Right renal pelvis (tissue), 4 donors: ENCODE measurements at places on chromosomes 7 and 10. TPM values are rescaled to one million over a fixed set of nuclear protein-coding genes. Genes with fewer than 3 reads are reported as not detected.

DNA sequence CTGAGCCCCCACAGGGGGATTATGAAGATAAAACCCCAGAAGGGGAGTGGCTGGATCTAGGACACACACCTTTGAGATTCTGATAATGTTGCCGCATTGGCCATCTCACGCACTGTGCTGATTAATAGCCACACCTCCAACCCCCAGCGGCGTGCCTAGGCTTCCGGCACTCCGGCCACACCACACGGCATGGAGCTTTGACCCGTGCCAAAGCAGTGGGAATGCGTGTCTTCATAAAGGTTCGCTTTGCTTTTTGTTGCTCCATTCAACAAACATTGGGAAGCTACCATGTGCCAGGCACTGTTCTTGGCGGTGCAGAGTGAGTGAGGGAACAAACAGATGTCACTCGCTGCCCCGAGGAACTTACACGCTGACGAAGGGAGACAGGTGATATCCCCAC is 117.6 kb downstream of the TCERG1L start:
- no peak for DNase-seq

The SAMD9 gene
- polyA plus RNA-seq: 6.6 TPM

DNA sequence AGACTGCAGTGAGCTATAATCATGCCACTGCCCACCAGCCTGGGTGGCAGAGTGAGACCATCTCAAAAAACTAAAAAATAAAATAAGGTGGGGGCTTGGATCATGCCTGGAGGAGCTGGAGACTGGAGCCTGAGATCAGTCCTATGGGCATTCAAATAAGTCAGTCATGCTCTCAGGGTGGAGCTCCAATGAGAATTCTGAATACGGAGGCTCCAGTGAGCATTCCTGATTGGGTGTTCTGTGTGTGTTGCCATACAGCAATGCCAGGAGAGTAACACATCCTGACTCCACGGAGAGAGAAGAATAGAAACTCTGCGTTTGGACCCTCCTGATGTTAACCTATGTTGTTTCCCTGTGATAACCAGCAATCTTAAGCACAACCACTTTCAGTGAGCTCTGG is 16.0 kb downstream of the UBE2D4 start:
- DNase-seq: no peak

The AKR1E2 gene
- 7.6 TPM for polyA plus RNA-seq

- DNase-seq: no peak
These were observed 76.0 kb downstream of the TYW1B start for GRCh38 chr7:72751978-72752377.

GRCh38 chr10:4670737-4671136 is 155.3 kb upstream of the AKR1E2 start:
- DNase-seq: no peak

DNA sequence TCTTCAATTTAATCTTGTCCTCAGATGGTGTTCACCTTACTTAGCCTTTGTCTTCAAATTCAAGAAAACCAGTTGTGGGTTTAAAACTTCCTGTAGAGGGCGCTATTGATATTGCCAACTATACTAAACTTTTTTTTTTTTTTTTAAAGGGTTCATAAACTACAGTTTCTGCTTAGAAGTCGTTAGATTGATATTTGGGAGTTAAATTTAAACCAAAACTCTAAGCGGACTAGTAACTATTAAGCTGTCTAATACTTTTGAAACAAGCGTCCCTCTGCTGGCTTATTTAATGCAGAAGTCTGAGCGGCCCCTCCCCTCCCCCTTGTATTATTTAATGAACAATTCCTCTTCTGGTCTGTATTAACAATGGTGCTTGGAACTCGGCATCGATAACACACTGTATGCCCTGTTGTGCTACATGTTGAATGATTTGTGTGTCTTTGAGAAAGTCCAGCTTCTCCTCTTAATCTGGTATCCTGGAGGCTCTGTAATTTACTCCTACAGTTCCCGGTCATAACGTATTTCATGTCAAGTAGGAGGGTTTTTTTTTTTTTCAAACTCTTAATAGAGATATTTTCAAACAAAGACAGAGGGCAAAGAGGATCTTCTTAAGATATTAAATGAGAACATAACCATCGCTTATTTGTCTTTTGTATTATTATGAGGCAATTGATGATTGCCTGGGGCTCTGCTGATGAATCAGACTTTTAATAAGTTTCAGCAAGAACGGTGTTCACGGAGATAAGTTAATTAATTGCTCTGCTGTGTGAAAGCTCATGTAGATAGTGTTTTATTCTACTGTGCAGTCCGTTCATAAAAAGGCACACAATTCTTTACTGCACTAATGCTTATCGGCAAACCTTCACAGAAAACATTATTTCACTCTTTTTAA is 22.6 kb upstream of the CREB5 start:
- DNase-seq: no peak

The GIMAP1 gene
- 3.3 TPM for polyA plus RNA-seq

- no peak for DNase-seq
These were observed 86.8 kb downstream of the GPR158 start for GRCh38 chr10:25261558-25261957.

DNA sequence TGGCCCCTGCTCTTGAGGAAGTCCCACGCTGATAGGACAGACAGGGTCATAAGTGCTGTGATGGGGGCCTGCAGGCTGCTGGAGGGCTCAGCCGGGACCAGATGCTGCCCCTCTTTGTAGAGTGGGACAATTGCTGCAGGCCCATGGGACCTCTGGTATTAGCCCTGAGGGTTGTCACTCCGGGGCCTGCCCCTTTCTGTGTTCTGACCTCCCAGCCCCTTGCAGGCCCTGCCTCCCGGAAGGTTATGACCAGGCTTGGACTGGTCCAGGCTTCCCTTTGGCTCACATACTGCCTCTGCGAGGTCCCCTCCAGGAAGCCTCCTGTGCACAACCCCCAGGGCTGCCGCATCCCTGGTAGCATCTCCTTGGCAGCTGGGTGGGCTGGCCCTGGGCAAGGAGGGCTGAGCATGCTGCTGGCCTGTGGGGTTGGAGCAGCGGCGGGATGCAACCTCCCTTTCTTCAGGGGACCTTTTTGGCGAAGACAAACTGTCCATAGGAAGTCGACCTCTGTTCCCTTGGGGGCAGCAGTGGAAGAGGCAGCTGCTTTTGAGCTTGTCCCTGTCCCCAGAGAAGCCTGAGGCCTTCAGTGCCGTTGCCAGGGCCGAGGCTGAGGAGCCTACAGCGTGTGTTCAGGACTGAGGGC is 8.8 kb downstream of the LIMK1 start:
- DNase-seq: no peak

DNA sequence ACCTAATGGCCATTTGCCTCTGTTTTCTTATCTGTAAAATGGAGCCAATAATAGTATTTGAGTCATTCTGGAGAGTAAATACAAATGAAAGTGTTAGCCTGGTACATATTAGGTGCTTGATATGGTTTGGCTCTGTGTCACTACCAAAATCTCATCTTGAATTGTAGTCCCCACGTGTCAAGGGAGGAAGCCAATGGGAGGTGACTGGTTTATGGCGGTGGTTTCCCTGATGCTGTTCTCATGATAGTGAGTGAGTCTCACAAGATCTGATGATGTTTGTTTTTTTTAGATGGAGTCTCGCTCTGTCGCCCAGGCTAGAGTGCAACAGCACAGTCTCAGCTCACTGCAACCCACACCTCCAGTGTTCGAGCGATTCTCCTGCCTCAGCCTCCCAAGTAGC is 194.0 kb upstream of the SEMA3E start:
- no peak for DNase-seq

GRCh38 chr7:144513334-144513733 is 109.8 kb upstream of the NOBOX start:
- DNase-seq: no peak

DNA sequence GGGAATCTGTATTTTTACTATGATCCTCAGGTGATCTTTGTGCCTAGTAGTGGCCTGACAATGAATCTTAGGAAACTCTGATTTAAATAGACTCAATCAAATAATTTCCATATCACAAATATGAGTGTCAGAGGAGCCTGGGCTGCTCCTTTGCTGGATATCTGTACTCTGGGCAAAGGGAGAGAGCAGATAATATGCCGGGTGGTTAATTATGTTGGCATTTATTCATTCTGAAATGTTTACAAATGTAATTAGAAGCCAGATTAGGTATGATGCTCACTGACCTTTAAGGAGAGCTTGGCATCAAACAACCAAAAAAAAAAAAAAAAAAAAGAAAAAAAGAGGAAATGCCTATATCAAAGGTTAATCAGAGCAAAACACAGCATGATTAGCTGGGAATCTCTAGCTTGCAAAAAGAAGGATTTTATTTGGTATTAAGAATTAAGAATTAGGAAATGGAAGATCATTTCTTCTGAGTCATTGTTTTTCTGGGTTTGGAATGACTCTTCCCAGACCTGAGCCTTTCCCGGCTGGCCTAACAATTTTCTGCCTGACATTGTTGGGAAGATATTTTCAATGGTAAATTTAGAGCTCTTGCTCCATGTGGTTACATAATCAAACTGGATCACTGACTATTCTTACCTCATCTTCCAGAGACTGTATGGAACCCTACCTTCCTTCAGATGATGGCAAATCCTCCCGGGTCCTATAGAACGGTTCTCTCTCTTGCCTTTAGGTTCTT is 365.3 kb downstream of the REEP3 start:
- DNase-seq: no peak

DNA sequence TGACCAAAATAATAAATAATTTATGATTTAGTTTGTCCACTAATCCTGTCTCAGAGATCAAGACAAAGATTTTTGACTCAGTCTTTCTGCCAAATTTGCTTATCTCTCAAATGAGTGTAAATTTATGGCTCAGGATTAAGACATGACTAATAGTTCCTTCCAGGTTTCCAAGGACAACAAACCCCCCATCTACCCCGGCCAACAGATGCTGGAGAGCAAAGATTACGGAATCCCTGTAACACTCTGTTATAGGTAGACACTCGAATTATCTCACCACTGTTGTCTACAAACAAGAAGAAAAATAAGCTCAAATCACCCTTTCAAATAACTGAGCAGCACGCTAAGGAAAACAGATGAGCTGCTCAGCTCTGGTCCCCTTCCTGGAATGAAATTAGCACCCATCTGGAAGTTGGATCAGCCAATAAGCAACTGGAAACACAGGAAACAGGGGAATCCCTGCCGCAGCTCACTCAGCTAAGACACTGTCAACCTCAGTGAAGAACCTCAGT is 56.8 kb upstream of the SVIL start:
- no peak for DNase-seq

- no peak for DNase-seq
These were observed 148.5 kb upstream of the PITRM1 start for GRCh38 chr10:3321123-3321522.

The DDC gene
- polyA plus RNA-seq: 83.6 TPM

The OR6B1 gene
- not detected for polyA plus RNA-seq

The OPN4 gene
- polyA plus RNA-seq: not detected

GRCh38 chr10:129078346-129078745 is 388.7 kb upstream of the MGMT start:
- no peak for DNase-seq

DNA sequence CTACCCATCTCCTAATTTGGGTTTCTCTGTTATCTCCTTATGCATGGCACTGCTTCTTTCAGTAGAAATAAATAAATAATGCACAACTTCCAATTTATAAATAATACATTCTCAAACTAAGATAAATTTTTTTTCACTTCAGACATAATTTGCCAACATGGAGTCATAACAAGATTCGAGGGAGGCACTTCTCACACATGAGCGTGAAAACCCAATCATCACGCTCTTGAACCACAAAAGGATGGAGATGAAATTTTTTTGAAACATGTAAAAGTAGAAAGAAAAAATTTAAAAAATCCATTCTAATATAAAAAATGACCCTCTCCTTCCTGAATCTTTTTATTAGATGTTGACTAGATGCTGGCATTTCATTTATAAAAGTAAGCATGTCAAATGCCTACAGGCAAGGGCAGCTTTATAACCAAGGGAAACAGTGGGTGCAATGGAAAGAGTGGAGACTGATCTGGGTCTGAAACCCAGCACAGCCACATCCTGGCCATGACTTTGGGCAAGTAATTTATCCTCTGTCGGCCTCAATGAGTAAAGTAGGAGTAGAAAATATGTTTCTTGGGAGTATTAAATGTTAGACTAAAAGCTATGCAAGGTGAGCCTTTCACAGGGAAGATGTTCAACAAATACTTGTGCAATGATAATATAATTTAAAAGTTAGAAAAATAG is 185.0 kb downstream of the STK31 start:
- no peak for DNase-seq

The TAS2R3 gene
- 0.91 TPM for polyA plus RNA-seq

DNA sequence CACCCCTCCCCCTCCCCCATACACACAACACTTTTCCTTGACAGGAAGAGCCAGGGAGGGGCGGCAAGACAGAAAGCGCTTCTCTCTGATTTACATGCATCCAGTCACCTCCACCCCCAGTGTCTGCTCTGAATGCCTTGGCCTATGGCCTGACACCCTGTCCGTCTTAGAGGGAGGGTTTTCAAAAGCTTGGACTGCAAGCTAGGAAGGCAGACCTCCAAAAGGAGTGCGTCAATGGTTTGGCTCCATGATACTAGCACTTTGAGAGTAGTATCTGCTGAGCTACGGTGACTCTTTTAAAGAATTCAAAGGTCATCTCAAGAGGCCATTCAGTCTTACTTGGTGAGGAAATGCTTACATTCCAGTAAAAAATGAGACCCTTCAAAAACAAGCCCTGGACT is 20.3 kb upstream of the PAX2 start:
- DNase-seq: no peak

GRCh38 chr10:35570397-35570796 is 34.7 kb upstream of the GJD4 start:
- DNase-seq: no peak

The LIPF gene
- 0.18 TPM for polyA plus RNA-seq

The KIFBP gene
- polyA plus RNA-seq: 35.9 TPM

GRCh38 chr7:66304536-66304935 is 99.4 kb downstream of the TPST1 start:
- no peak for DNase-seq

GRCh38 chr10:26481914-26482550 is 43.9 kb downstream of the APBB1IP start:
- no peak for DNase-seq

- DNase-seq: no peak
These were observed 90.6 kb downstream of the CACNB2 start for GRCh38 chr10:18230794-18231193.

DNA sequence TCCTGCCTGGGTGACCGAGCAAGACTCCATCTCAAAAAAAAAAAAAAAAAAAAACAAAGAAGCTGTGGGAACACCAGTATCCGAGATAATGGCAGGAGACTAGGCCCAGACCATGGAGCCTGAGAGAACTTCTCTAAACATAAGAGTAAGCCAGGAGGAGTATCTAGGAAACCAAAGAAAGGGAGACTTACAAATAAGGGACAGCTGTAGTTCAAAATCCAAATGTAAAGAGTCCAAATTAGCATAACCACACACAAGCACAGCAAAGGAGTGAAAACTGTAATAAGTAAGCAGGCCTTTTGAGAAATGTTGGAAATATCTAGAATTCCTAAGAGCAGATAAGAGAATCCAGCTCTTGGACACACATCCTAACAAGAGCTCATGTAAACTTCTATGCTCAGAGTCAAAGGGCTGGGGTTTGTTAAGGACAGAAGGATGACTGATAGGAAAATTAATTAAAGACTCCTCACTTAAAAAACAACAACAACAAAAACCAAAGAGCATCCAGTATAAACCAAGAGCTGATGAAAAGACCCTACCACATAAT is 15.8 kb downstream of the ZNF25 start:
- DNase-seq: no peak

The TMEM213 gene
- 46.3 TPM for polyA plus RNA-seq

GRCh38 chr7:131583430-131583829 is 27.0 kb upstream of the PODXL start:
- no peak for DNase-seq
